ENCODE measurements at places on chromosomes 3 and 15. TPM values are rescaled to one million over a fixed set of nuclear protein-coding genes. Genes with fewer than 3 reads are reported as not detected.

CHRD gene
- total RNA-seq, result 6.5 TPM

GAP43 gene
- 1.2 TPM for total RNA-seq

C3orf18 gene
- total RNA-seq, result 57.2 TPM

CPLX3 gene
- total RNA-seq, result 1.2 TPM

CD96 gene
- 0.33 TPM for total RNA-seq

MCTP2 gene
- 1.0 TPM for total RNA-seq

CISH gene
- 16.6 TPM for total RNA-seq

CA12 gene
- total RNA-seq, result 0.25 TPM

CACNA1D gene
- 1.1 TPM for total RNA-seq

TGM5 gene
- total RNA-seq, result not detected

GCNT3 gene
- total RNA-seq, result 0.14 TPM

CAMP gene
- not detected for total RNA-seq

SLC24A5 gene
- not detected for total RNA-seq

ACTC1 gene
- total RNA-seq, result 13,225 TPM

TM4SF4 gene
- total RNA-seq, result not detected

PARP15 gene
- 0.80 TPM for total RNA-seq

IQSEC1 gene
- total RNA-seq, result 78.6 TPM

SPINK8 gene
- not detected for total RNA-seq

GP5 gene
- not detected for total RNA-seq

FBXW12 gene
- not detected for total RNA-seq

CKMT1A gene
- not detected for total RNA-seq

GPR149 gene
- total RNA-seq, result not detected

SAMD7 gene
- not detected for total RNA-seq

NR1D2 gene
- total RNA-seq, result 43.5 TPM

USP50 gene
- total RNA-seq, result not detected

UBL7 gene
- total RNA-seq, result 52.3 TPM

COLQ gene
- 14.9 TPM for total RNA-seq

RIOX2 gene
- 9.5 TPM for total RNA-seq

GOLGA8M gene
- total RNA-seq, result 2.5 TPM

TRPM1 gene
- not detected for total RNA-seq

NUP210 gene
- total RNA-seq, result 2.8 TPM

NR1I2 gene
- not detected for total RNA-seq

VIPR1 gene
- total RNA-seq, result 1.7 TPM

ZSCAN2 gene
- 7.4 TPM for total RNA-seq

GJD2 gene
- not detected for total RNA-seq

NEK10 gene
- total RNA-seq, result 11.5 TPM
